GM23248 (cell line): ENCODE measurements at places on chromosomes 13 and 19. TPM values are rescaled to one million over a fixed set of nuclear protein-coding genes. Genes with fewer than 3 reads are reported as not detected.

- peak; percentile 49 for DNase-seq
Observed at GRCh38 chr13:38417727-38418126, 68.1 kb downstream of the UFM1 start.

GRCh38 chr19:43779147-43779819 is 1.5 kb downstream of the KCNN4 start:
- no peak for DNase-seq

DNA sequence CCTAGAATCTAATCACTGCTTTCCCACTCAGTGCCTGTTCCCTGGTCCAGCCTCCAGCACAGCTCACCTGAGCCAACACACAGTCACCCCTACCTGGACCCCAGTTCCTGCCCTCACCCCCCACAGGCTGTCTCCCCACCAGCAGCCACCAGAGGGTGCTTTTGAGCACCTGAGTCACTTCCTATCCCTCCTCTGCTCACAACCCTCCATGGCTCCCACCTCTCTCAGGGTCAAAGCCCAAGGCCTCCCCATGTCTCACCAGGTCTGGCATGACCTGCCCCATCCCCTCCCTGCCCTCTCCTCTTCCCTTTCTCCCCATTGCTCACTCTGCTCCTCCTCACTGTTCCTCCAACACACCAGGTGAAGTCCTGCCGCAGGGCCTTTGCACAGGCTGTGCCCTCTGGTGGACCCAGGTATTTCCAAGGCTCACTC is 7.1 kb upstream of the DPP9 start:
- DNase-seq = peak; percentile 31

The FOXA3 gene
- not detected in 2 replicates for total RNA-seq
